ENCODE measurements at places on chromosomes 12 and 14. TPM values are rescaled to one million over a fixed set of nuclear protein-coding genes. Genes with fewer than 3 reads are reported as not detected.

NANOG gene
- total RNA-seq = 0.56 TPM

CCDC196 gene
- total RNA-seq = not detected

PLEKHD1 gene
- 0.14 TPM for total RNA-seq

KRT6C gene
- total RNA-seq = not detected

DIO3 gene
- 6.1 TPM for total RNA-seq

AKAP3 gene
- 1.2 TPM for total RNA-seq

CEBPE gene
- total RNA-seq = not detected

GLI1 gene
- 0.90 TPM for total RNA-seq

SERPINA12 gene
- not detected for total RNA-seq

CKAP4 gene
- 71.8 TPM for total RNA-seq

SMOC1 gene
- total RNA-seq = 7.1 TPM

TSHR gene
- total RNA-seq = 1.1 TPM

DHH gene
- 2.7 TPM for total RNA-seq

PLBD1 gene
- total RNA-seq = 25.5 TPM

C14orf132 gene
- 70.8 TPM for total RNA-seq

LRIG3 gene
- total RNA-seq = 23.7 TPM

GLTP gene
- total RNA-seq = 36.4 TPM

TSPAN19 gene
- not detected for total RNA-seq

TRPV4 gene
- 2.0 TPM for total RNA-seq

PRKD1 gene
- 38.7 TPM for total RNA-seq

KLHL33 gene
- 0.52 TPM for total RNA-seq

CLMN gene
- total RNA-seq = 11.1 TPM

LRTM2 gene
- total RNA-seq = not detected

ACOT6 gene
- not detected for total RNA-seq

PMCH gene
- total RNA-seq = not detected

BATF gene
- total RNA-seq = 2.0 TPM

CDH24 gene
- total RNA-seq = 2.9 TPM

CBLN3 gene
- 4.2 TPM for total RNA-seq

RHEBL1 gene
- 0.38 TPM for total RNA-seq

PROX2 gene
- not detected for total RNA-seq

ACRBP gene
- 1.3 TPM for total RNA-seq

CACNA1C gene
- total RNA-seq = 71.8 TPM

C1R gene
- total RNA-seq = 1,008 TPM

TAMALIN gene
- total RNA-seq = 50.6 TPM

SLCO1B1 gene
- not detected for total RNA-seq

MIP gene
- not detected for total RNA-seq

All from posterior vena cava (tissue), 2 donors.